MCF 10A (cell line): ENCODE measurements at places on chromosomes 12 and 14. TPM values are rescaled to one million over a fixed set of nuclear protein-coding genes. Genes with fewer than 3 reads are reported as not detected.

GRCh38 chr12:100403446-100403845, 46.6 kb downstream of the SLC17A8 start:
- no peaks in the 10 kb centered on the region for H3K27me3 ChIP-seq
- no peak overlapping the region for H3K27ac ChIP-seq
- peak; percentile 15 for DNase-seq
- no peak overlapping the region for H3K4me3 ChIP-seq

SOX5 gene
- total RNA-seq = 0.91 and 0.98 TPM in 2 replicates

GRCh38 chr12:52346593-52346992, 20.7 kb downstream of the KRT85 start:
- no peak overlapping the region for H3K27ac ChIP-seq
- H3K27me3 ChIP-seq = no peaks in the 10 kb centered on the region
- peaks cover 13% of the 10 kb centered on the region for H3K4me1 ChIP-seq

- H3K4me1 ChIP-seq = no peaks in the 10 kb centered on the region
- H3K36me3 ChIP-seq = no peaks in the 10 kb centered on the region
- no peak overlapping the region for H3K27ac ChIP-seq
These were observed 42.1 kb downstream of the KCNMB4 start for GRCh38 chr12:70408004-70408790.

DNA sequence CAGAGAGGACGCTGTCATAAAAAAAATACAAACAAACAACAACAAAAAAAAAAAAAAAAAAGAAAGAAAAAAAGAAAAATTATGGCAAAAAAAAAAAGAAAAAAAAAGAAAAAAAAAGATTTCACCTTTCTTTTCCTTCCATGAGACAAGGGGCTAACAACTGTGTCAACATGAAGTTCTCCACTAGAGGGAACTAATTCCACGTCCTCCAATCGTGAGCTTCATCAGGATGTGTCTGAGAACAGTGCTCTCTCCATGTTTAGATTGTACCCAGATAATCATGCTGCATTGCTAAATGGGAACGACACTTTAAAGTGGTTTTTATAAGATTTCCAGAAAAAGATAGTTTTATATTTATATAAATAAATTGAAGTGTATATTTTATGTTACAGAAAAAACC, 96.2 kb upstream of the PTPRB start:
- H3K4me3 ChIP-seq = no peak overlapping the region
- no peaks in the 10 kb centered on the region for H3K27me3 ChIP-seq
- H3K4me1 ChIP-seq = no peaks in the 10 kb centered on the region

TSPAN8 gene
- total RNA-seq = not detected in 2 replicates

DNA sequence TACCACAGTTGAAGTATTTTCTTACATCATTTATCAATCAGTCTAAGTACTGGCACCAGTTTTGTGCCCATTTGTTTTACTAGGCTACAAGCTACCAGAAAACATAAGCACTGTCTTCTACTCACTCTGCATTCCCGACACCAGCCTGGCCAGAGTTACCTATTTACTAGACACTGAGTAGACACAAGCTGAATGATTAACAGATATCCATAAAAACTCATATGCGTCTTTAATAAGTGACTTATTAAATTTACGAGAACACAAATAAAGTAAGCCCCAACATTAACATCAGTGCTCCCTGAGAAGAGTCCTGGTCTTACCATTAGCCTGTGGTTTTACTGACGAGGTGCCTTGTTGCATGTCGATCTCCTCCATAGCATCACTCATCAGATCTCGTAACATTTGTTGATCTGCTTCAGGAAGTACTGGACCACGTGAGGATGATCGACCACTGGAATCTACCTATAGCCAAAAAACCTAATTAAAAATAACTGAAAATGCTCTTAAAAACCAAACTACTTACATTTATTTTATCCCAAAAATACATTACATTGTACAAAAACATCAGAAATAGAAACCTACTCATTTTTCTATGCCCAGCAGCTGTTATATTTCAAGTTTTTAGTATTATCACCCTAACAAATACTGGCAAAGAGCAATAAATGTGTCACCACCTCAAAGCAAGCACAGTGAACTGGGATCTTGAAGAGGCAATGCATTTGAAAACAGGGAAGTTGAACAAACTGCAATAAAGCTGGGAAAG, 53.3 kb downstream of the BDKRB1 start:
- H3K4me3 ChIP-seq = no peak overlapping the region
- no peak overlapping the region for H3K27ac ChIP-seq
- H3K36me3 ChIP-seq = peaks cover 75% of the 10 kb centered on the region

DNA sequence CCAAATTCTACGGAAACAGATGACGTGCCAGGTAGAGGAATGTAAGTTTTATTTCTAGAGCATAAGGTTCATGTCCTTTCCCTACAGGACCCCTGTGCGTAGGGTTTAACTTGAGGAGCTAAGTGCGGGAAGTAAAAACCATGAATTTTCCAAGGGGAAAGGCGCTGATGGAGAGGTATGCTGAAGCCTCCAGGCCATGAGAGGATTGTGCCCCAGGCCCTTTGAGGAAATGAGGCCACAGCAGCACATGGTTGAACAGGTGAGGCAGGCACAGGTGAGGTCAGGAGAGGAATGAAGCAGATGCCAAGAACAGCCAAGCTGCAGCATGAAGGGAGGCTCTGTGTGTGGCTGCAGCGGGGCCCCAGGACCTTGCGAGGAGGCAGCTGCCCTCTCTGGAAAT, 14.7 kb downstream of the ESRRB start:
- peaks cover 23% of the 10 kb centered on the region for H3K27me3 ChIP-seq
- DNase-seq = no peak
- H3K36me3 ChIP-seq = no peaks in the 10 kb centered on the region

MAPK1IP1L gene
- 118 and 123 TPM in 2 replicates for total RNA-seq

DNA sequence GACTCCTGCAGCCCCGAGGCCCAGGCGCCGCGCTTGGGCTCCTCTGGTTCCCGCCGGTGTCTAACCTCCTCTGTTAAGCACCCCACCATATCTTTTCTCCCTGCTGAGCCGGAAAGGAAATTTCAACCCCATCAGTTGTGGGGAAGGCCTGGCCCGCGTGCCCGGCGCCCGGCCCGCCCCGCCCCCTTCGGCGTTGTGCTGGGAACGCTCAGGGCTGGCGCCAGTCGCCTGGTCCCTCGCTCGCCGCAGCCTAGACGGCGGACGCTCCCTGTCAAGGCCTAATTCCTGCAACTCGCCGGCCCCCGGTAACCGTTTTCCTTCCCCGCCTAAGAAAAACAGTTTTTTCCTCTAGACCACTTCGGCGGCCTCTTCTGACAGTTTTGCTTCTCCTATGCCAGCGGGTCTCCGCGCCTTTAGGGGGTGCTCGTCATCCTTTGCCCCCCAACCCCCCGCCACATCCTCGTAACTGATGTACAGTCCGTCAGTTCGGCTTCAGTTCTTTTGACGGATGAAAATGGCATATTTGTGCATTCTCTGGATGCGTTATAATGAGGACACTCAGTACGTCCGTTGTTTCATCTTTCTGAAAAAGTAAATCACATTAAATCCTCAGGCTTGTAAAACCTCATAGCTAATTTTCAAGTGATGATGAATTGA, 506 bp upstream of the NAP1L1 start:
- no peaks in the 10 kb centered on the region for H3K27me3 ChIP-seq
- peak overlapping the region; percentile 86 for H3K27ac ChIP-seq
- H3K36me3 ChIP-seq = peaks cover 23% of the 10 kb centered on the region
- DNase-seq = no peak
- peaks cover 20% of the 10 kb centered on the region for H3K4me1 ChIP-seq

DNA sequence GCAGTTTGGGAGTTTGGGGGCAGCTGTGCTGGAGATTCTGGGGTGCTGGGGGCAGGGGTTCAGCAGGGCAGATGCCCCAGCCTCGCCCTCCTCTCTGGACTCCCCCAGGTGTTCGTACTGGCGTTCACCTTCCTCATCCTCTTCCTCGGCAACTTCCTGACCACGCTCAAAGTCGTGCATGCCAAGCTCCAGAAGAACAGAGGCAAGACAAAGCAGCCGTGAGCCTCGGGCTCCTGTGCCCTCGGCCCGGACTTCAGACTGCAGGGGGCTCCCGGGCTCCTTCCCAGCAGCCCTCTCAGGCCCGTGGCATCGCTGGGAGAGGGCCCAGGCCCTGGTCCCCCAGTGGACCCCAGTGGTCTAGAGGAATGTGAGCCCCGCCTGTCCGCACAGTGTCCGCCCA, 18.0 kb downstream of the RHOF start:
- H3K36me3 ChIP-seq = peaks cover 21% of the 10 kb centered on the region
- H3K4me1 ChIP-seq = peaks cover 5% of the 10 kb centered on the region
- DNase-seq = no peak

ATP23 gene
- total RNA-seq = 1.9 and 3.0 TPM in 2 replicates

RPL41 gene
- 4,675 and 4,734 TPM in 2 replicates for total RNA-seq
